ENCODE measurements at places on chromosomes 12 and 14. TPM values are rescaled to one million over a fixed set of nuclear protein-coding genes. Genes with fewer than 3 reads are reported as not detected.

DYRK2 gene
- total RNA-seq = 19.2 TPM

GRCh38 chr12:46459861-46460545, 87.4 kb upstream of the SLC38A2 start:
- no peak for DNase-seq

DNA sequence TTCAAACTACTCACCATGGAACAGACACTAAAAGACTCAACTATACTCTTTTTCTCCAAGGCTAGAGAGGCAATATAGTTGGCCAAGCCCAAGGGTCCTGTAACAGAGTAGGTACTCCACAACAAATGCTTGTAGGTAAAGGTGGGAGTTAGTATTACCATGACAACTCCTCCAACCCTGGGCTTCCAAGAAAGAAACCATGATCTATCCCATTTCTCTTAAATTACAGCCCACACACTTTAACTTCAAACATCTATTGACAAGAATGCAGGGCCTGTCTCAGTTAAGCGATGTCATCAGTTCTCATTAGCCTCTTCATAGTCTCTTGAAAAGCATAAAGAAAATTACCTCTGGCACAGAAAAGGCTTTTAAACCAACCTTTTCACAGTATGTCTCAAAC, 25.0 kb downstream of the ERH start:
- DNase-seq = no peak

DNA sequence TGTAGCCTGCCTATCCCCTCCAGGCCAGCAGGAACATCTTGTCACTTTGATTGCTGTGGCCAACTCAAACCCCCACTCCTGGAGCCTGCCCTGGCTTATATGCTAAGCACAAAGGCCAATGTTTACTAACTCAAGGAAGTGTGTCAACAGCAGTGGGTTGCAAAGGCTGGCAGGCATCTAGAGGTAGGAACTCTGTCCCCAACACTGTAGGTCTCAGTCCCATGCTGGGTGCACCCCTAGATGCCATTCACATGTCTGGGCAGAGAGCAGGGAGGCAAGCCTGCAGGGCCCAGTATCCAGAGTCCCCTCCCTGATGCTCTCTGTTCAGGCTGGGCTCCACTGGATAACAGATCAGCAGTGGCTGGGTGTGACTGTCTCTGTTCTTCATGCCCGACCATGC, 1.6 kb upstream of the HPD start:
- DNase-seq = no peak

DNA sequence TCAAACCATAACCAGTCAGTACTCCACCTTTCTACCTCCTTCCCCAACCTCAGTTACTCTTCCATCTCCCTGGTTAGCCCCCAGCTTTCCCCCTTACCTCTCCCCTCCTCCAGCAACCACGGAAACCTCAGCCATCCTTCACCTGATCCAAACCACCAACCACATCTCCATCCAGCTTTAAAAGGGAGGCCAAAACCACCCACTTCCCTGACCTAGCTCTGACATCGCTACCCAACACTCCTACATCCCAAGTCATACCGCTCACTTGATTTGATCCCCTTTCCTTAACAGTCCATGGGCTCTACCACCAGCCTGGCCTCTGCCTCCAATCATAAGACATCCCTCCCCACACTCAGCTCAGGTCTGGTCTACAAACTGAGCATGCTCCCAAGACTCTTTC, 1.5 kb downstream of the RAB35 start:
- DNase-seq = no peak

GRCh38 chr12:69661386-69661785, 37.7 kb downstream of the BEST3 start:
- DNase-seq = no peak
